Stimulated activated CD8-positive, alpha-beta memory T cell treated with anti-CD3 and anti-CD28 coated beads, Interleukin-15, amount 100 ng/mL, for 4 hours (primary cell): ENCODE measurements at places on chromosomes 5 and 9.

DNA sequence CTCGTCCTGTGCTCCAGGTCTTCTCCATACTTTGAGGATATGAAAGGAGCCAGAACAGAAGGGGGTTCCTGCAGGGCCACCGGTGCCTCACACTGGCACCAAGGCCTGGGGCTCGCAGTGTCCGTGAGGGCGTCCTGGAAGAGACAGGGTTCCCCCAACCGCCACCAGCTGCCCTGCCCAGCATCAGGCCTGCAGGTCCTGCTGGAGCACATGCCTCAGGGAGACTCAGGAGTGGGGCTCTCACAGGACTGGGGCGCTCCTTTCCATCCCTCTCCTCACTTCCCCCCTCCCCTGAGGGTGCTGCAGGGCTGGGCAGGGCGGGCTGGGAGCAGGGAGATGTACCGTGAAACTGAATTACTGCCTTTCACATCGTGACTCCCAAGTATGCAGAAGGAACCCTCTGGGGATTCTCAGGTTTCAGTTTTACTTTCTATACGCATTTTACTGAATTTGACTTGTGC is 31.7 kb downstream of the CEP72 start:
- no peak for DNase-seq

DNA sequence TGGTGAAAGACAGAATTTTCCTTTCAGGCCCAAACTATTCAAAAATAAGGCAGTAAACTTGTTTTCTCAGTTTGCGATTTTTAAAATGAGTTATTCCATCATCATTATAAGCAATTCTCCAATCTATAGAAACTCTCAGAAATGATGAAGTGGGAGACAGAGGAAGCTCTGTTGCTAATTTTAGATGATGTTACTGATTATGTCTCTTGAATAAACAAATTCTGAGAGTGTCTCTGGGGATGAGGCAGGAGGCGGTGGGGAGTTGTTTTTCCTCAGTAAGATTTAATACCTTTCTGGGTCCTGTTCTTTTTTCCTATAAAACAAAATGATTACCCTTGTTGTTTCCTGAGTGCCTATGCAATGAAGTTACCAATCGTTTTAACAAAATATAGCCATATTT is 43.9 kb upstream of the TEX48 start:
- no peak for DNase-seq

DNA sequence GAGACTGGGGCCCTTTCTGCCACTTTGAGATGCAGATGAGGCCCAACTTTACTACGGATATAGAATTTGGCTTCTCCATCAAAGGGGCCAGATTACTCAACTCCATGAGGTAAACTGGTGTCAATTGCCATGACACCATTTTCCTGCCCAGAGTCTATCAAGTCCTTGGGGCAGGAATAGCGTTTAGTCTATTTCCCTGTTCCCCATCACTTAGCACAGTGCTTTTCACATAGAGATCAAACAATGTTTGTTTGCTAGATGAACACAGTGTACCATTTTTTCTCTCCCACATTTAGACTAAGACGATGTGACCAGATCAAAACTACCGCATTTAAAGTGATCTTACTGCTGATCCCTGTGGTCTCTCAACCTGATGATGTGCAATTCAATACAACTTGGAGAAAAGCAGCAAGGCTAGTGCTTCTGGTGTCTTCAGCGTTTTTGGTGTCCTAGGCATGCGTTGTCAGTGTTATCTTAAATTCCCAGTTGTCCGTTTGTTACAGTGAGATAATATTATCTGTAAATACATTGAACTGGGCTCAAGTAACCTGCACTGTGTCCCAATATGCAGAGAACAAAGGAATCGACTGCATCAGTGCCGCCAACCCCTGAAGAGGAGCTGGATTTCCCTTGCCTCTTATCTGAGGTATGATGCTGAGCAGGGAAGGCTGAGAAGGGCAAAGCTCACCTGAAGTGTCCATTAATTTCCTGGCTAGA is 446.2 kb downstream of the PLK2 start:
- DNase-seq = no peak

- DNase-seq = no peak
Observed at GRCh38 chr9:5587024-5587423, 41.9 kb upstream of the RIC1 start.

DNA sequence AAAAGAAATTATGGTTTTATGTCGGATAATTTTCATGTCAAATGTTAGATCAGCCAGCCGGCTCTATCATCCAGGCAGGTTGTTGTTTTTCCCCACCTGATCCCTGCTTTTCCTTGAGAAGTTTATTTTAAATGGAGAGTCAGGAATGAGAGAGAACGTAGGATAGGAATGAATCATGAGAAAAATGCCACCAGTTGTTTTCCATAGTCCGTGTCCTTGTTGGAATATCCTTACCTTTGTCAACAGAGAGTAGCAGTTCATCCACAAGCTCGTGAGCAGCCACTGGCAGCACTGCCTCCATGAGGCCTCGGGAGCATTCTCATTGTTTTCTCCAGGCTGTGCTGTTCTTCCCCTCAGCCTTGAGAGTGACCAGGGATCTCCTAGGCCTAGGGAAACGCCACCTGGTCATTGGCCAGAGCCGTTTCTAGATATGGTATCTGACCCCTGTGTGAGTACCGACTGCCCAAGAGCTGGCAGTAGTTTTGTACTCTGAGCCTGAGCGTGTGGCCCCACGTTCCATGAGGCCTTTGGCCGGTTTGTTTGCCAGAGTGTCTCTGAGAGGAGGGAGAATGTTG is 293.3 kb downstream of the FANCC start:
- no peak for DNase-seq
